Stimulated activated CD8-positive, alpha-beta memory T cell treated with anti-CD3 and anti-CD28 coated beads, Interleukin-12 subunit alpha, Interleukin-12 subunit beta, amount 100 ng/mL, for 4 hours (primary cell): ENCODE measurements at places on chromosomes 2 and 18.

- DNase-seq, result no peak
Observed at GRCh38 chr18:54743605-54743995, 84.7 kb upstream of the RAB27B start.

DNA sequence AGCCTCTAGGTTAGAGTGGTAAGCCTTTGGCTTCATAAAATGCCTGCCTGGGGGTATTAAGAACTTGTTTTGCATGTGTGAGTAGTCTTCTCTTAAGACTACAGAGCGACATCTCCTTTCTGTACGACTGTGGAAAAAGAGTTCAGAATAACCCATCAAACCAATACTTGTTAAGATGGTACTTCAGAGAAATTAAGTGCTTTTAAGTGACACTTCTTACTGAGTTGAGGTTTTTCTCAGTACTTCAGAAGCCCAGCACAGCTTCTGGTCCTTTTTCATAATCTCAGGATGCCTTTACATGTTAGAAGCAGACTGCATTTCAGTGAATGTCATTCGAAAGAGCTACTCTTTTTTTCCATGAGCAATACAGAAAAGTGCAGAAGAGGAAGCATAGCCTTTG is 10.8 kb downstream of the XRCC5 start:
- DNase-seq, result no peak

GRCh38 chr2:96204836-96205624 is 3.6 kb downstream of the STARD7 start:
- DNase-seq, result no peak

DNA sequence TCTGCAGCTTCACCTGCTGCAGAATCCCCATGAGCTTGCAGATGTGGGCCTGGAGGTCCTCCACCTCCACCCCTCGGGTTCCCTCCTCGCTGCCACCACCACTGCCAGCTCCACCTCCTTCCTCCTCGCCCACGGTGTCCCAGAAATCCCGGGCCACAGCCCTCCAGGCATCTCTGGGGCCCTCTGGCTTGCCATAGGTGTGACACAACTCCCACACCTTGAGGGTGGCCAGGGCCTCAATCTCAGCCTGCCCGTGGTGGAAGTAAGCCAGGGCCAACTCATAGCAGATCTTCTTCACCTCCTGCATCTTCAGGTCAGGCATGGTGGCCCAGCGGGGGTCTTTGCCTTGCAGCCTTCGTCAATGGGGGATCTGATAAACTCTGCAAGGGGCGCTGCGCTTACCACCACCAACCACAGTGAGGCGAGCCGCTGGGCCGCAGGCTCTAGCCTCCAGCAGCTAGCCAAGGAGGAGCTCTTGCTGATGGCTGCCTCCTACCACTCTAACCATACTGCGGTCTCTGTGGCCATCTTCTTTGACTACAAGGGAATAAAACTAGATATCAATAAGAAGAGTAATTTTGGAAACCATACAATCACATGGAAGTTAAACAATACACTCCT is 36.1 kb upstream of the ANKRD62 start:
- no peak for DNase-seq

- DNase-seq, result no peak
Observed at GRCh38 chr2:22035361-22035830, 911.6 kb downstream of the TDRD15 start.

DNA sequence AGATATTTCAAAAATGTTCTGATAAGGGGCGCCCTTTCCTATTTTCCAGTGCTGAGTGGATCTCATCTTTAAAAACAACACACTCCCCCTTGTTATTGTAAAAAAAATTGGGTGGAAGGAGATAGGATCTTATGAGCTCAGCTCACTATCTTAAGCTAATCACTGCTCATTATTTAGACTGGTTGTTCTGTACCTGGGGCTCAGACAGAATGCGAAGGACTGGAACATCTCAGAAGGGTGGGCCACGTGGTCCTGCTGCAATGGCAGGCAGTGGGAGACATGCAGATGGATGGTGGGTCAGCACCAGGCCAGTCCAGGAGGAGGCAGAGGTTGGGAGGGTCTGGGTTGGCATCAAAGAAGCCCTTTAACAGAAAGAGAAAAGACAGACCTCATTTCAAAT is 48.3 kb upstream of the GPR155 start:
- DNase-seq, result no peak

GRCh38 chr2:241456546-241456945 is 51.8 kb downstream of the STK25 start:
- DNase-seq, result no peak

DNA sequence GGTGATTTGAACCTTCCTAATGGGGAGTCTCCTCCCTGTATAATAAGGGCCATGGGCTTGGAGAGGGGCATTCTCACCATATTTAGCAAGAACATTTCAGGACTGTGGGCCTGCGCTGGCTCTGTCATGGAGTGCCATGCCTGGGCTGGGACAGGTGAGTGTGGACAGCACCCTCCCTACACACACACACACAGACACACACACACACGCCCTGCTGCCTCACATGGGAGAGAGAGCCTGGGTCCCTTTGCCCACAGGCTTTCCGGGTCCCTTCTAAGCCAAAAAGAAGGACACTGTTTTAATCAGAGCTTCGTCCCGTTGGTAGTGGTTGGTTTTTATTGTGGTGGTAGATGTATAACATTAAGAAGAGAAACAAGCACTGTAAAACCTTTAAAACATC is 31.4 kb upstream of the TMEM87B start:
- no peak for DNase-seq

- no peak for DNase-seq
Observed at GRCh38 chr18:10705291-10705690, 179.5 kb downstream of the NAPG start.

DNA sequence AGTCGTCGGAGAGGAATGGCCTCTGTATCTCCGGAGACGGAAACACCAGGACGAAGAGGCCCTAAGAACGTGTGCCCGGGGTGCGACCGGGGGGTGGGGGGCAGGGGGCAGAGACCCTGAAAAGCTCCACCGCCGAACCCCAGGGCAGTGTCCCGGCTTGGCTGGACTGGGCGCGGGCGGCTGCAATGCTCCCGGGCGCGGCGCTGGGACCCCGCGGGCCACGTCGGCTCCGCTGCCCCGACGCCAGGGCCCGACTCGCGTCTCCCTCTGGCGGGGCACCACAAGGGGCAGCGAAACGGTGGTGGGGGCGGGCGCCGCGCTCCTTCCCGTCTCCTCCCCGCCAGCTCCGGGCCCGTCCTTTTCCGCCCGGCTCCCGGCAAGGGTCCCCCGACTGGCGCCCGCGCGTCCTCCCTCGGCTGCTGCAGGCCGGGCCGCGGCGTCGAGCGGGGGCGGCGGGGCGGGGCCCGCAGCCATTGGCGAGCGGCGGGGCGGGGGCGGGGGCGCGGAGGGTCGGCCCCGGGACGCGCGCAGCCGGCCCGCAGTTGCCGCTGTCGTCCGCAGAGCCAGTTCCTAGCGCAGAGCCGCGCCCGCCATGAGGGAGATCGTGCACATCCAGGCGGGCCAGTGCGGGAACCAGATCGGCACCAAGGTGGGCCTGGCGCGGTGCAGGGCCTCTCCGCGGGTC is at the start of gene TUBB6:
TSS of gene TUBB6 (plus strand) at position 541 of the 685 bp plus-strand sequence. CDS start at position 593, 52 bp downstream.
- no peak for DNase-seq

- no peak for DNase-seq
Observed at GRCh38 chr2:219632760-219633105, 5.3 kb downstream of the SLC4A3 start.

GRCh38 chr2:192498747-192499146 is 304.0 kb upstream of the TMEFF2 start:
- no peak for DNase-seq

DNA sequence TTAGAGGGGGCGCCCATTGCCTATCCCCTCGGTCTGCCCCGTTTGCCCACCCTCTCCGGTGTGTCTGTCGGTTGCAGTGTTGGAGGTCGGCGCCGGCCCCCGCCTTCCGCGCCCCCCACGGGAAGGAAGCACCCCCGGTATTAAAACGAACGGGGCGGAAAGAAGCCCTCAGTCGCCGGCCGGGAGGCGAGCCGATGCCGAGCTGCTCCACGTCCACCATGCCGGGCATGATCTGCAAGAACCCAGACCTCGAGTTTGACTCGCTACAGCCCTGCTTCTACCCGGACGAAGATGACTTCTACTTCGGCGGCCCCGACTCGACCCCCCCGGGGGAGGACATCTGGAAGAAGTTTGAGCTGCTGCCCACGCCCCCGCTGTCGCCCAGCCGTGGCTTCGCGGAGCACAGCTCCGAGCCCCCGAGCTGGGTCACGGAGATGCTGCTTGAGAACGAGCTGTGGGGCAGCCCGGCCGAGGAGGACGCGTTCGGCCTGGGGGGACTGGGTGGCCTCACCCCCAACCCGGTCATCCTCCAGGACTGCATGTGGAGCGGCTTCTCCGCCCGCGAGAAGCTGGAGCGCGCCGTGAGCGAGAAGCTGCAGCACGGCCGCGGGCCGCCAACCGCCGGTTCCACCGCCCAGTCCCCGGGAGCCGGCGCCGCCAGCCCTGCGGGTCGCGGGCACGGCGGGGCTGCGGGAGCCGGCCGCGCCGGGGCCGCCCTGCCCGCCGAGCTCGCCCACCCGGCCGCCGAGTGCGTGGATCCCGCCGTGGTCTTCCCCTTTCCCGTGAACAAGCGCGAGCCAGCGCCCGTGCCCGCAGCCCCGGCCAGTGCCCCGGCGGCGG is 1.7 kb downstream of the MYCN start:
- DNase-seq, result no peak

- DNase-seq, result no peak
Observed at GRCh38 chr18:24630346-24630880, 170.0 kb downstream of the HRH4 start.

- no peak for DNase-seq
Observed at GRCh38 chr2:107597507-107597906, 229.2 kb upstream of the RGPD4 start.

DNA sequence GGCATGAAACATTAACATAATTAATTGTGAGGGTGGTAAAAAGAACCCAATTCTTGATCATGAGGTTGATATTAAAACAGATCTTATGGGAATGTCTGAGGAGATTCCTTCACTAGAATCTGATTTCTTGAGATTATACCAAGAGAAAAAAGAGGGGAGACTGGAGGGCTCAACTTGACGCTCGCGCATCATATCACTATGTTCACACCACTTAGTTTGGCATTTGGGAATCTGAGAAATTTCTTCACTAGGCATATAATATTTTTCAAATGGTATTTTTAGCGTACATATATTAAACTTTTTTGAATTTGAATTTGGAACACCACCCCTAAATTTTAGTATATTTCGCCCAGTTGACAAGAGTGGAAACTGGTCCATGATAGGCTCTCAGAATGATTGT is 140.1 kb downstream of the SATB2 start:
- no peak for DNase-seq

DNA sequence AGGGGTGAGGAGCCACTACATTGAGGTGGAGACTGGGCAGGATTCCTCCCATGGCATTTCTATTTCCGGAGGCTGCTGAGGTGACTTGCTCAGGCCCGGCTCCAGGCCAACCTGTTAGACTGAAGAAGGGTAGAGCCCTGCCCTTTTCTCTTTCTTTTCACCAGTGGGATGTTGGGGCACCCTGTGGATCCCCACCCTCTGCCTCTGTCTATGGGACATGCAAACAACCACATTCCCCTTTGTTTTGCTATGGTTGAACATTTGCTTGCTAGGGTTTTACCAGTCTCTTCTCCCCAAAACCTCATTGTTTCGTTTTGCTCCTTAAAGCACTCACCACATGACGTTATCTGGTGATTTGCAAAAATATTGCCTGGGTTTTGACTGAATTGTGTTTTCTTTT is 183.3 kb downstream of the ARL4C start:
- no peak for DNase-seq

GRCh38 chr2:61720911-61721310 is 132.9 kb downstream of the FAM161A start:
- DNase-seq, result no peak

DNA sequence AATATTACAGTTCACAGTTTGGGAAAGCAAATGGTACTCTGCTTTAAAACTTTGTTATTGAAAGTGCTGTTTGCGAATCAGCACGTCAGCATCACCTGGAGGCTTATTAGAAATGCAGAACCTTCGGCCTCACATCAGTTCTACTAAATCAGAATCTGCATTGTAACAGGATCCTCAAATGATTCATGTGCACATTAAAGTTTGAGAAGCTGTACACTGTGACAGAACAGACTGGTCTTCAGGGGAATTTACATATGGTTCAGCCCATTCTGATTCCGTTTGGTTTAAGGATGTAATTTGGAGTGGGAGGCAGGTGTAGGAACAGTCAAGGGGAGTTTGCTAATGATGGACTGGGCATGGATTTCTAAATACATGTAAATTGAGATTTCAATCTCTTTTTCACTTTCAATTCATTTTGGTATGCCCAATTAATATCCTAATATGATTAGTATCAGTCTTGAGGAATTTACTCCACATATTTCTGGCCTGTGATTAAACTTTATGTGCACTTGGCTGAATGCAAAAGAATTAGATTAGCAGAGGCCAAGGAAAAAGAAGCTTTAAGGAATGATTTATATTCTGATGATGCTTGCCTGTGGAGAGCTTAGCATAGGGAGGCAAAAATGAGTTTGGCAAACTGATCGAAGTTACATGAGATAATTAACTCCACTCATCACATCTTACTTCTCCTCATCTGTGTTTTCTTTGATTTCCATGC is 248.8 kb downstream of the XIRP2 start:
- DNase-seq, result no peak

DNA sequence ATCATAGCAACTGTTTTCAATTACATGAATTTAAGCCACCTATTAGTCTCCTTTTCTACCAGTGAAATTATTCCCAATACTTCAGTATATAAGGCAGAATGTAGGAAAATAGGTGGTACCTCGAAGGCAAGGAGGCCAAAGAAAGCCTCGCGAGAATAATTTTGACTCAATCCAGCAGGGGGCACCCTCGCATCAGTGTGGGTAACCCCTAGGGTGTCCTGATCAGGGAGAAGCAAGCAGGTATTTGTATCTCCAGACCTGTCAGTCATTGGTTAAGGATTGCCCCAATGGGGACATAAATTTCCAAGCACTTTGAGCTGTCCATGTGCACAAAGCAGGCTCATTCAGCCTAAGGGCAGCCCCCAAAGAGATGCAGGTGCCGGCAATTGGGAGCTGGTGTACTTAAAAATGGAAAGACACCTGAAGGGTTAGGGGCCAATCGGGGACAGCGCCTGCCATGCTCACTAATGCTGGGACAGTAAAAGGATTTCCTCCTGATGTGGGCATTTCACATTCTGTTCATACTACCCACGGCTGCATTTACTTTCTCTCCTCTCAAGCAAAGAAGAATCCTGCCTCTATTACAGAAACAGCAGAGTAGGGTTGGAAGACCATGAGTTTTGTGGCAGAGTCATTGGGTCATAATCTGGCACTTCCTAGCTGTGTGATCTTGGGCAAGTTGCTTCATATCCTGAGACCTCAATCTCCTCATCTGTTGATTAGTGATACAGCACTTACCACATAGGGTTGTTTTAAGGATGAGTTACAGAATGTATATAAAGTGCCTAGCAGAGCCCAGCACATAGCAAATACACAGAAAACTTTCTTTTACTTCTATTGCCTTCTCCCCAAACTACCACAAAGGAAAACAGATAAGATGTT is 136.1 kb downstream of the ICOS start:
- DNase-seq, result no peak
